ENCODE measurements at places on chromosomes 16 and 17.
A peak's percentile ranks its signal among the peaks of the same experiment; 100 is the strongest.

- DNase-seq, result no peak
Measured at GRCh38 chr17:62672957-62673356, 45.5 kb downstream of the MRC2 start.

DNA sequence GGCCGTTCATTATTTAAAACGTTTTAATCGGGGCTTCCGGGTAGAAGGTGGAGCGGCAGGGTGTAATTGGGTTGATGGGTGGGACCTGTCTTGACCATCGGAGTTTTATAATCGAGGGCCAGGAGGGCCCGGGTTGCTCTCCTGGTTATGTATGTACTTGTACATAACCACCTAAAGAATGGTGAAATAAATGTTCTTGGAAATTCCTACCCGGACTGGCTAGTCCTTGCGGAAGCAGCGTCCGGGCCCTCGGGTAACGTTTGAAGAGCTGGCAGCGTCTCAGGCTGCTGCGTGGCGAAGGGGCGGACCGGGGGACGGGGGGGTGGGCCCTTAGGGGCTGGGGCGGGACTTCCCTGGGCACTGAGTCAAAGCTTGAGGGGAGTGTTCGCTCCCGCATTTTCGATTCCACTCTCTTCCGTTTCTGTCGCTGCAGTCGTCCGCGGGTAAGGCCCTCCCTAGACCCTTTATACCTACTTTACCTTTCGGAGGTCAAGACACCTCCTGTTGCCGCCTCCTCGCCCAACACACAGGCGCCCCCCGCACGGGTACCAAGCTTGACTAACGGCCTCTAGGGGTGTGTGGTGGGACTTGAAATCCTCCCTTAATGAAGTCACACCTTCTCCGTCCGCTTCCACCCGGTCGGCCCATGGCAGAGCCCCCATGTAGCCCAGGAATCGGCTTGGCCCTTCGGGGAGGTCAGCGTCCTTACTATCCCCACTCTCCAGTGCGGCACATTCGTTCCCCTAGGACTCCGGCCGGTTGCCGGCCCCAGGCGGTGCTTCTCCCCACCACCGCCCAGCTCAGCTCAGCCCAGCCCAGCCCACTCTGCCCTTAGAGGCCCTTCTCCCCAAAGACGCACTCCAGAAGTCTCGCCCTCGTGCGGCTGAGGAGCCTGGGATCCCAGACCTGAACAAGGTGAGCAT is at the start of gene TMEM106A:
TSS of gene TMEM106A (plus strand) at position 396 of the 923 bp plus-strand sequence. CDS start 1,167 bp downstream, outside the sequence.
- DNase-seq, result peak; percentile 92

DNA sequence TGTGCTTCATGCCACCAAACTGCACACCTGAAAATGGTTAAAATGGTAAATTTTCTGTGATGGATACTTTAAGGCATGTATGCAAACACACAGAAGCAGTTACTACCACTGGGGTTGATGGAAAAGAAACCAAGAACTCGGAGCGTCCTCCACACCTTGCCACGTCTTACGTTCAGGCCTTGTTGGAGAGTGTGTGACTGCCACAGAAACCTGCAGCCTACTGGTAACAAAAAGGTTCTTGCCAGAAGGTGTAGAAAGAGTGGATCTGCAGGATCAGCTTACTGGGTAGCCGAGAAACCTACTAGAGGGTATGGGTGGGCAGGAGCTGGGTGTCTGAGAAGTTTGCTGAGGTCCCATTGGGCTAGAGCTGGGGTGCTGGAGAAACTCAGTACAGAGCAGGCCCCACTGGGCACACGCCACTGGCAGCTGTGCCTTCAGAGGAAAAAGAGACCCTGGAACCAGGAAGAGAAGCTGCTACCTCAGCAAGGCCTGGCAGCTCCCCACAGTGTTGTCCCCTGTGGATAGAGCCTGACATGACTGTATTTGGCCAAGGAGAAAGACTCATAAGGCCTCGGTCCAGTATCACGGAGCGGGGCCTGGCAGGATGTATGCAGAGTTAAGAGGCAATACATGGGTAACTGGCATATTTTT is 204.6 kb downstream of the SEC14L1 start:
- DNase-seq, result peak; percentile 35

- DNase-seq, result peak; percentile 72
Measured at GRCh38 chr17:42585353-42585752, 7.8 kb upstream of the PSMC3IP start.

DNA sequence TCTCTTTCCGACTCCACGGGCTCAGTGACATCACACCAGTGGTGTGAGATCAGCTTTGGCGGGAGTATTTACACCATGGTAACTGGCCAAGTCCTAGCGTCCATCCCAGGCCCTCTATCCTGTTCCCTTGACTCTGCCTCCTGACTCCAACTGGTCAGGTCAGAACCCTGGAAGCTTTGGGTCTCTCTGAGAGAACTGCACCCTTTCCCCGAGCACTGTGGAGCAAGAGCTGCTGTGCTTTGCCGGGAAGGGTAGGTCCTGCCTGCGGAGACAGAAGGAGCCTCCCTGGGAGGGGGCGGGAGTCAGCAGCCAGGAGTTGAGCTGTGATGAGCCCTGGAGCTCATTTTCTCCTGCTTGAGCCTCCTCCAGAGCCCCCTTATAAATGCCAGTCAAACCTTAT is 212.1 kb upstream of the TNRC6C start:
- DNase-seq, result no peak

- DNase-seq, result no peak
Measured at GRCh38 chr17:10325031-10325695, 47.6 kb downstream of the MYH13 start.

Measured in cardiac fibroblast (primary cell).